Stimulated activated CD4-positive, alpha-beta T cell treated with anti-CD3 and anti-CD28 coated beads, Interleukin-1b, Interleukin-23, amount 100 ng/mL, for 1 hour (primary cell): ENCODE measurements at places on chromosomes 11 and 22.

GRCh38 chr22:18044548-18045271, 20.3 kb upstream of the MICAL3 start:
- no peak for DNase-seq

DNA sequence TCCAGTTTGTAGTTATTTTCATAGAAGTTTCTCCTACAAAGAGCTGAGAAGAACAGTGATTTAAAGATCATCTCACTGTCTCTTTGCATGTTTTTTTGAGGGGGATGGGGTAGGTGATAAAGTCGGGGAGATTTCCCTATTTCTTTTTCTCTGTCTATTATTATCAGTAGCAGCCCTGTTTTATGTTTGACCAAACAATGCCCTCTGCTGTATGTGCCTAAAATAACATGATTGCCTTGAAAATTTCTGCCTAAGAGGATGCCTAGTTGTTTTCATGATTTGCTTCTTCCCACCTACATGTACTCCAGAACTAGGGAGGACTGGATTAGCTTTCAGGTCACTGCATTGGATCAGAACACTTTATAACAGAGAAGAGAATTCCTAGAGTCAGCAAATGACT, 1330.2 kb downstream of the LRRC4C start:
- no peak for DNase-seq

DNA sequence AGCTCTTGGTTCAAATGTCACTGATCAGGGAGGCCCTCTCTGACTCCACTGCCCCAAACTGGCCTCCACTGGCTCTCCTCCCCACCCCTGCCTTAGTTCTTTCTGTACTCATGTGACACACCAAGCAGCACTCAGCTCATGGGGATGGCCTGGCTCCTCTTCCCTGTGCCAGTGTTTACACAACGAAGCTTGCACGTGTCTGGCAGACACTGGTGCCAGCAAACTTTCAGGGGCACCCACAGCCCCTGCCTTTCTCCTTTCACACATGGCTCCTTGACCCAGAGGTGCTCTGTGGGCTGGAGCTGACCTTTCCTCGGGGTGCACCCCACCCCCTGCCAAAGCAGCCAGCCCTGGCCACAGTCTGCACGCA, 37.6 kb upstream of the PARVG start:
- no peak for DNase-seq

DNA sequence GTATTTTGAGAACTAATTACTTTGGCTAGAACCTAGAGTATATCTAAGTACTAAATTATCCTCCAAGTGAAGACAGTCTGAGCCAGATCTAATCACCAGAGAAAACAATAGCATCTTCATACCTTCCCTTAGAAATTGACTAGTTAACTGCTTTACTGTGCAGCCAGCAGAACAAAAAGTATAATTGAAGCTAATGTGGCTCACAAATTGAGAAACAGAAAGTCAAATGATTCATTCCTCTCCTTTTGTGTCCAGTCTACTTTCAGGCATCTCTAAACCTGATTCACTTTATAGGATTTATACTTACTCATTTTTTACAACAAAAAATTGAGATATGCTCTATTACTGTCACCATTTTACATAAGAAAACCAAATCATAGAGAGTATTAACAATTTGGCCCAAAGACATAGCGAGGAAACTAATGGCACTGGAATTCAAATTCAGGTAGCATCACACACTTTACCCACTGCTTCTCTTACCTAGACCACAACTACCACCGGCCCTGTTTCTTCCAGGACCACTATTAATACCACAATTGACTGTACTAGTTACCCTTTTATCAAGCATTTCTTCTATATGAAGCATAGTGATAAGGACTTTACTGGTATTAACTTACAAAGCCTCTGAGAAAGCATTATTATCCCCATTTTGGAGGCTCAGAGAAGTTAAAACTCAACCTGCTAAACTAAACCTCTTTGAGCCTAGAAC, 1402.6 kb upstream of the TENM4 start:
- no peak for DNase-seq
